Fibroblast of villous mesenchyme (primary cell): ENCODE measurements at places on chromosomes 7 and 10. TPM values are rescaled to one million over a fixed set of nuclear protein-coding genes. Genes with fewer than 3 reads are reported as not detected.

DNA sequence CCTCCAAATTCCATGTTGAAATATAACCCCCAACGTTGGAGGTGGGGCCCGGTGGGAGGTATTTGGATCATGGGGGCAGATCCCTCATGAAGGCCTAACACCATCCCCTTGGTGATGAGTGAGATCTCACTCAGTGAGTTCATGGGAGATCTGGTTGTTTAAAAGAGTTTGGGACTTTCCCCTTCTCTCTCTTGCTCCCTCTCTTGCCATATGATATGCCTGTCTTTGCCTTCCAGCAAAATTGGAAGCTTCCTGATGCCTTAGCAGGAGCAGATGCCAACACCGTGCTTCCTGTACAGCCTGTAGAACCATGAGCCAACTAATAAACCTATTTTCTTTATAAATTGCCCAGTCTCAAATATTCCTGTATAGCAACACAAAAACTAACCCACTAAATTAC lies 55.7 kb upstream of the CDK1 start:
- no peak for DNase-seq

GRCh38 chr10:49053998-49054692 lies 61.2 kb downstream of the VSTM4 start:
- no peak for DNase-seq

GPR26 gene
- total RNA-seq = not detected in 2 replicates

DNA sequence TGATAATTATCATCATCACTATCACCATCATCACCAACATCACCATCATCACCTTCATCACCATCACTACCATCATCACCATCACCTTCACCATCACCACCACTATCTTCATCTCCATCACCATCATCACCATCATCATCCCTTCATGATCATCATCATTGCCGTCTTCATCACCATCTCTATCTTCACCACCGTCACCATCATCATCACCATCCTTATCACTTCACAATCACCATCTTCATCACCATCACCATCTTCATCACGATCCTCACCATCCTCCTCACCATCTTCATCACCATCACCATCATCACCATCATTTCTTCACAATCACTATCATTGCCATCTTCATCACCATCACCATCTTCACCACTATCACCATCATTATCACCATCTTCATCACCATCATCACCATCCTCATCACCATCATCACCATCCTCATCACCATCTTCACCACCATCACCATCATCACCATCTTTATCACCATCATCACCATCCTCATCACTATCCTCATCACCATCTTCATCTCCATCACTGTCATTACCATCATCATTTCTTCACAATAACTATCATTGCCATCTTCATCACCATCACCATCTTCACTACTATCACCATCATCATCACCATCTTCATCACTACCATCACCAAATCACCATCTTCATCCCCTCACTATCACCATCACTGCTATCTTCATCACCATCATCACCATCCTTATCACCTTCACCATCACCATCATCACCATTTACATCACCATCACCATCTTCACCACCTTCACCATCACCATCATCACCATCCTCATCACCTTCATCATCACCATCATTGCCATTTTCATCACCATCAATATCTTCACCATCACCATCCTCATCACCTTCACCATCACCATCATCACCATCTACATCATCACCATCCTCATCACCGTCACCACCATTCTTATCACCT lies 72.4 kb upstream of the DNAAF5 start:
- no peak for DNase-seq

CHRM2 gene
- 28.9 and 74.4 TPM in 2 replicates for total RNA-seq

DNA sequence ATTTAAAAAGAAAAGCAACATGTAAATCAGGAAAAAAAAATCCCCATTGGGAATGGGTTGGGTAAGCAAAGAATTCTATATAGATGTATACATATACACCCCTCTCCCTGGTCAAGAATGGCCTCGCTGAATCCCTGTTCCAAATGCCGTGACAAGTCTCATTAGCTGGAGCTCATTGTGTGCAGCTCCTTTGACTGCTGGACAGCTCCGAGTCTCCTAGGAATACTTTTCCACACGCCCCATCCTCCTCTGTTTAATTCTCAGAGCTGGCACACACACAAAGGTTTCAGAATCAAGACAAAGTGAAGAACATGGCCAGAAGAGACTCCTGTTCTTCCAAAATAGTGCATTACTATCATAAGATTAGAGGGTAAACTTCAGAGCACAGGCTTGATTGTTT lies 130.9 kb upstream of the MKLN1 start:
- peak; percentile 46 for DNase-seq

CASTOR2 gene
- total RNA-seq = 15.8 and 20.7 TPM in 2 replicates

DNA sequence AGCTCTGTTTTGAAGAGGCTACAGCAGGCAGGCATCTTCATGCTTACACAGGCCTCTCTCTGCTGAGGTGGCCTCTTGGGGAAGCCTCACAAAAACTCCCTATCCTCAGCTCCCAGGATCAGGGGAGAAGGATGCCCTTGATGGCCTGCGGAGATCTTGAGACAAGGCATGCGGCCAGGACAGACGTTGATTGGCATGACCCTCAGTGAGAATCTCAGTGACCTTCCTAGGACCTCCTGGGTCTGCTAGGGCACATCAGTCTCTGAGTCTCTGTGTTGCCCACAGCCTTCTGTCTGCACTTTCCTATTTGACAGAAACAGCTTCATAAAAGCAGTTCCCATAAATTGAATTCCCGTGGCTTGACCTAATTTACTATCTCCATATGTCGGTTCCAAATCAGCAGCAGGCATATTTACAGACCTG lies 1005.8 kb upstream of the C7orf33 start:
- DNase-seq = no peak

SH2D4B gene
- total RNA-seq = under 0.01 TPM in 1 of 2 replicates, not detected in the other

ICA1 gene
- total RNA-seq = 1.9 and 4.3 TPM in 2 replicates

DNA sequence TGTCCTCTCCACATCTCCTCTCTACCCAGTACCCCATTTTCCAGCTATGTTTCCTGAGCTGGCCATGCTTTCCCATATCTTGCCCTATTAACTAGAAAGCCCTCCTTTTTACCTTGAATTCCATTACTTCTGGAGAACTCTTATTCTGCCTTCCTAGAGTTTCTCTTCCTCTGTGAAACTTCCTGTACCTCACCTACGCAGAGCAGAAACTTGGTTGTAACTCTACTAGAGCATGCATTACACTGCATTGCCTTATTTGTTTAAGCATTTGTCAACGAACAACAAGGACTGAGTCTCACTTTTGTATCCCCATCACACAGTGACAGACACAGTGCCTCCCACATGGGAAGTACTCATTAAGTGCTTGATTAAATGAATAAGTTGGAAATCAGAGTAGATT lies 36.4 kb downstream of the VCL start:
- DNase-seq = no peak

HECW1 gene
- total RNA-seq = 1.7 and 3.2 TPM in 2 replicates

GRCh38 chr7:132614428-132615318 lies 38.4 kb upstream of the PLXNA4 start:
- DNase-seq = peak; percentile 3

DNA sequence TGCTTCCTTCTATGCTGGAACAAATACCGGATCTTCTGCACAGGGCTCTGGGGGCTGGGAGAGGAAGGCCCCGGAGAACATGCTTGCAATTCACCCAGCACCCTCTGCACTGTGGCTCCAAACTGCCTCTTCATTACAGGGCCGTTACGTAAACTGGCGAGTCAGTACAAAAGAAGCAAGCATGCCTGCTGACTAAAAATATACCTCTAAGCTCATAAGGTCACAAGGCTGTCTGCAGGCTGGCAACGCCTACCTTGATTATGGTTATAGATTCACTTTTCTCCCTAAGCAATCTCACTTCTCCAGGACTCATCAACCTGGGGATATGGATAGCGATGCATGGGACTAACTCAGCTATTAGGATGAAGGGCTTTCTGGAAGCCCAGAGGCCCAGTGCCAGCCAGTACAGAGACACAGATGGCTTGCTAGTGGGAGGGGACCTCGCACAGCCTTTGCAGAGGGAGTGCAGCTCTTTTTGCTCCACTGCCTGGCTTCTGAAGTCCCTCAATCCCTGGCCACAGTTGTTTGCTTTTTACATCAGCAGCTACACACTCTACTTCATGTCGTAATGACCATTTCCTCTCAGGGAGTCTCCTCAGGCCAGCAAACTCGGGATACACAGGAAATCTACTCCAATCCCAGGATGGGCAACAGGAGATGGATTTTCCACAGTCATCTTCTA lies 96.1 kb downstream of the SH3PXD2A start:
- DNase-seq = peak; percentile 90

- no peak for DNase-seq
Measured at GRCh38 chr10:84542522-84543490, 214.4 kb downstream of the CCSER2 start.

DNA sequence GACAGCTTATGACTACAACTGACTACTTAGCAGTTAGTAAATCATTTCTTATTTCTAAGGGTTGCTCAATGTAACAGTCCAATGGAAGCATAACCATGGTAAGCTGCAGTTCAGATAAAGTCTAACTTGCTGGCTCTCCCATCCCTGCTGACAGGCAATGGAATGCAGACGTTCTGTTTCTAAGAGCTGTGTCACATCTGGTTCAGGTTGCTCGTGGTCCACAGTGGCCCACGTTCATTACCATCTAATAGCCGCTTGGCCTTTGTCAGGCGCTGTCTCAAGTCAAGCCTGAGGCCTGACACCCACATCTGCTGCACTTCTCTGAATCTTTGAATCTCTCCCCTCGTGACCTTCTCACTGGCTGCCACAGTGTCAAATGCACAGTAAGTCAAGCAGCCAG lies 240.8 kb downstream of the FGFR2 start:
- no peak for DNase-seq

ZNF487 gene
- total RNA-seq = 2.6 TPM in 2 replicates

DNA sequence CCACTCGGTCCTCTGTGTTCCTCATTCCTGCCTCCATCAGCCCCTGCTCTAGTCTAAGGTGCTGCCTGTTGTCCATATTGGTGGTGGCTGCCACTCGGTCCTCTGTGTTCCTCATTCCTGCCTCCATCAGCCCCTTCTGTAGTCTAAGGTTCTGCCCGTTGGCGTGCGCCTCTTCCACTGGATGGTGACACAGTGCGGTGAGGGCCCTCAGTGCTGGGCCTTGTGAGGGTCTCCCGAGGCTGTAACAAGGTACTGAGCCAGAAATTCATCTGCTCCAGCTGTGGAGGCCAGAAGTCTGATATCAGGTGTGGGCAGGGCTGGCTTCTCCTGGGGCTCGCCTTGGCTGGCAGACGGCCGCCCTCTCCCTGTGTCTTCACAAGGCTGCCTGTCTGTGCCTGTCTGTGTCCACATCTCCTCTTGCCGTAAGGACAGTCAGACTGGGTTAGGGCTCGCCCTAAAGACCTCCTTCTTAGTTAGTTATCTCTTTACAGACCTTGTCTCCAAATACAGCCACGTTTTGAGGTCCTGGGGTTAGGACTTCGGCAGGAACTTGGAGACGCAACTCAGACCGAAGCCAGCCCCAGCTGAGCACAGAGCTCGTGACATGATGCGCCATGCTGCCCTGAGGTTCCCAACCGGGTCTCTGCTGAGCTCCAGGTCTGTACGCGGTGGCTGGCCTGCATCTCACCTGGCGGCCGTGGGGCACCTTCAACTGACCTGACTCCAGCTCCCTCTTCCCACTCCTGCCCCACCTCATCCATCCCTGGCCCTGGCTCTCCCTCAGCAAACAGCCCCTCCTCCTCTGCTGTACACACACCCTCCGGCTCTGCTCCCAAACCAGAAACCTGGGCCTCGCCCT lies 181.4 kb upstream of the SHH start:
- no peak for DNase-seq

DNA sequence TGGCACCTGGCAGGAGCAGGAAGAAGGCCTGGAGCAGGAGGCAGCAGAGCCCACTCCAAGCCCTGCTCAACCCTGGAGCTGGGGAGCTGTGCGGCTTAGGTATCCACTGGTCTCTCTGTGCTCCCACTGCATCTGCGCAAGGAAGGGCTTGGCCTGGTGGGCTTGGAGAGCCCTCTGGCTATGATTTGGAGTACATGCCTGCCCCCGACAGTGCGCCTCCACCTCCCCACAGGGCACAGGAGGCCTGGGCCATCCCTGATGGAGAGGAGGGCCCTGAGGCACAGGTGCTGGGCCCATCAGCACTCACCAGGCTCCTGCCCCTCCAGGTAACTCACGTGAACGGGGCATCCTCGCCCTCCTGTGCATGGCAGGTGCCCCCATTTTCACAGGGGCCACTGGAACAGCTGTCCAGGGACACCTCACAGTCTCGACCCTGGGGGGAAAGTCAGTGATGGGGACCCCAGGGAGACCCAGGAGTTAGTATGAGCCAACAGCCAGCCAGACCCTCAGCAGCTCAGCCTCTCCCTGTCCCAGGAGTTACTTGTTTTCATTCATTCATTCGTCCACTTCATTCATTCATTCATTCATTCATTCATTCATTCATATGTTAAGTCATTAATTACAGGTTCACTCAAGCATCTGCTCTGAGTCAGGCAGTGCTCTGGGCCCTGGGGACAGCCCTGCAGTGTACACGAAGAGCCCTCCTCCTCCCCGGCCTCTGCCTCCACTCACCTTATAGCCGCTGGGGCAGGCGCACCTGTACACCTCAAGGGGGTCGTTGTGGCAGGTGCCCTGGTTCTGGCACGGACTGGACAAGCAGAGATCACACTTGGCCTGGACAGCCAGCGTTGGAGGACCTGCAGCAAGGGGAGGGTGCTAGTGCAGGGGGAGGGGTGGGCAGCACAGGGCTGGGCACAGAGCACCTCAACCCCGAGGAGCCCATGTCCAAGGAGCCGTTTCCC lies 167.2 kb downstream of the SLIT1 start:
- no peak for DNase-seq

- no peak for DNase-seq
Measured at GRCh38 chr7:27137640-27138315, 5.7 kb downstream of the HOXA5 start.

- no peak for DNase-seq
Measured at GRCh38 chr7:26331113-26331512, 39.5 kb downstream of the SNX10 start.
